ENCODE measurements at places on chromosomes 16 and 17.

DNA sequence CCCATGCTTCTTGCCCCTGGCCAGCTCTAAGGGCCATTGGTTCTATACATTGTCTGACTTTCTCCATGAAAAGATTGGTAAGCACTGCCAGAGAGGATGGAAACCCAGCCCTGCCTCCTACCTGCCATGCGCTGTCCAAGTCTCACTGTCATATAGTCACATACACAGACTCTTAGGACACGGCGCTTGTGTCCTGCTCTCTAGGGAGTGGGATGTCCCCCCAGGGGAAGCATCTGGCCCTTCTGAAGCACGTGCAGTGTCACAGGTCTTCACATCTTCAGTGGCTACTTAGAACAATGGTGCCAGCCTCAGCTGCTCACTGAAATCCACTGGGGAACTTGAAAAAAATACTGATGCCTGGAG lies 38.7 kb downstream of the MYO18A start:
- no peak for DNase-seq

DNA sequence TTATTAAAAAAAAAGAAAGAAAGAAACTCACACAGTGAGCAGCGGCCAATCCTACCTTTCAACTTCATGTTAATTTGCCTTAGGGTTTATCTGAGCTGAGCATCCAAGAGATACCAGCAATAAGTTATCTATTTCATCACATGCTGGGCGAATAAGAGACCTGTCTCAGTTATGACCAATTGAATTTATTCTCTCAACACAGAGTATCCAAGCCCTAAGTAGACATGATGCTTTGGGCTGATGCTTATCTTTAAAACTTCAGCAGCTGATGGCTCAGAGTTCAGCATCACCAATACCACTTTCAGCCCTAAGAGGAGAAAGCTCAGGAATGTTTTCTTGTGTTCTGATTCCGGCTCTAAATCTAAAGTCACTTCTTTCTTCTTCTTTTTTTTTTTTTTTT lies 489.0 kb upstream of the ZFHX3 start:
- no peak for DNase-seq

DNA sequence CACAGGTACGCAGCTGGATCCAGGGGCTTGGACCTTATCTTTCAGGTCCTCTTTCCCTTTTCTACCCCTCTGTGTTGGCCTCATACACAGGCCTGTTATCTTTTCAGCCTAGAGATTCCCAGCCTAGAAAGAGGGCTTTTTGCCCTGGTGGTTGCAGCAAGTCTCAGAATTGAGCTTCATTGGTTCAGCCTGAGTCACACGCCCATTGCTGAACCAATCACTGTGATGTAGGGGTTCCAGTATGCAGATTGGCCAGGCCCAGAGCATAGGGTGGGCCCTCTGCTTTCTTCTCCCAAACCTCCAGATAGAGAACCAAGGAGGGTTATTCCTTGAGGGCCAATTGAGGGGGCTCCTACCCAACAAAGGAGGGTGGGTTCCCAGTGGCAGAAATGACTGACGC lies 32.8 kb downstream of the GPT2 start:
- DNase-seq = peak; percentile 70

DNA sequence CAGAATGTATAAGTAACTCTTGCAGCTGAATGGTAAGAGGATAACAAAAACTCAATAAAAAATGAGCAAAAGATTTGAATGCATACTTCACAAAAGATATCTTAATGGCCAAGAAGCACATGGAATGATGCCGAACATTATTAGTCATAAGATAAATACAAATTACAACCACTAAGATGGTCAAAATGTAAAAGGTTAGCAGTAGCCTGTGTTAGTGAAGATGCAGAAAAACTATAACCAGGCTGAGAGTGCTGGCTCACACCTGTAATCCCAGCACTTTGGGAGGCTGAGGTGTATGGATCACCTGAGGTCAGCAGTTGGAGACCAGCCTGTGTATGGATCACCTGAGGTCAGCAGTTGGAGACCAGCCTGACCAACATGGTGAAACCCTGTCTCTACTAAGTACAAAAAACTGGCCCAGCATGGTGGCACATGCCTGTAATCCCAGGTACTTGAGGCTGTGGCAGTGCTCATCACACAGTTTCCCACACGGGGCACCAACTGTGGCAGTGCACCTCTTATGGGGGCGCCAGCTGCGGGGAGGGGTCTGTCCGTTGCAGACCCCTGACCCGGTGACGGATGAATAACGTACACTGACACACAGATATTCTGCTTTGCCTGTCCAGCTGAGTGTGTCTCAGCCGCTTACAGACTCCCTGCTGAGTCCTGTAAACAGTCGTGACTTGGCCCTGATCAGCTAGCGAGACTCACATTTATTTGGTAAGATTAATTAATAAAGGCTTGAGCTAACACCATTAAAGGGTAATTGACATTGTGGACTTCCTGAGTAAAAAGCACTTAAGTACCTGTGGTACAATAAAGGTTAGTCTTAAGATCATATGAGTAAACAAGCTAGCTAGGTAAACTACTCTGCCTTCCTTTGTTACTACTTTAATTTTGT lies 45.7 kb upstream of the FAM20A start:
- no peak for DNase-seq

DNA sequence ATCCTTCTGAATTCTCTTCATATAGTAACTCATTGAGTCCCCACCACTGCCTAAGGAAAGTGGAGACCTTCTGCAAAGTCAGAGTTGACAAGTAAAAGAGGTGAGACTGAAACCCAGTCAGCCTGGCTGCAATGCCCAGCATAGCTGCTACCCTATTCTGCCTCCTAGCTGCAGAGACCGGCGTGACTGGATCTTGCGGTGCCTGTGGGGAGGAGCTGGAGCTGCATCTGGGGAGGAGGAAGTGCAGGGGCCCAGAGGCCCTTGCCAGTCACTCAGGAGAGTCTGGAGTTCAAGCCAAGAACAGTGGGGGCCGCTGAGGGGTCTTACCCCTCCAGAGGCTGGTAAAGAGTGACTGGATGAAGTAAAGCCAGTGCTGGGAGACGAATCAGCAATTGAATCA lies 35.0 kb upstream of the ZNF423 start:
- peak; percentile 87 for DNase-seq

- no peak for DNase-seq
These were observed 557.7 kb downstream of the MAF start for GRCh38 chr16:79042886-79043285.

GRCh38 chr16:58509256-58510096 lies 5.8 kb upstream of the SETD6 start:
- no peak for DNase-seq

DNA sequence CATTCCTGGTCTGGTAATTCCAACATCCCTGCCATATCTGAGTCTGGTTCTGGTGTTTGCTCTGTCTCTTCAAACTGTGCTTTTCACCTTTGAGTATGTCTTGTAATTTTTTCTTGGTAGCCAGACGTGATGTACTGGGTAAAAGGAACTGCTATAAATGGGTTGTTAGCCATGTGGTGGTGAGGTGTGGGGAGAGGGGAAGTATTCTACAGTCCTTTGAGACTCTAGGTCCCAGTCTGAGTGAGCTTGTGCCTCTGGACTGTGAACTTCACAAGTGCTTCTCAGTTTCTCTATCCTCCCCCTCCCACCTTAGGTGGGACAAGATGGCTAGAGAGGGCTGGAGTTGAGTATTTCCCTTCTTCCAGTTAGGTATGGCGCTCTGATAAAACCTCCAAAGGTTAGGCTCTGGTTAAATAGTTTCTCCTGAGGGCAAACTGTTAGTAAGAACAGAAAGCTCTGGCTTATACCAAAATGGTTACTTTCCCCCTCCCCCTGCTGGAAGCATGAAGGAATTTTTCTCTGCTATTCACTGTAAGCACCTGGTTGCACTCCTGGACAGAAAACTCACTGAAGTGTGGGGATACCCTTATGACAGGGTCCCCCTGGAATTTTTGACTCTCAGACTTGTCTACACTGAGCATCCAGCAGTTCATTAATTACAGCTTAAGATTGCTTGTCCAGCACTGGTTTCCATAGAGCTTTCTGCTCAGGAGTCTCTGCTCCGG lies 87.8 kb downstream of the MARCHF10 start:
- no peak for DNase-seq

DNA sequence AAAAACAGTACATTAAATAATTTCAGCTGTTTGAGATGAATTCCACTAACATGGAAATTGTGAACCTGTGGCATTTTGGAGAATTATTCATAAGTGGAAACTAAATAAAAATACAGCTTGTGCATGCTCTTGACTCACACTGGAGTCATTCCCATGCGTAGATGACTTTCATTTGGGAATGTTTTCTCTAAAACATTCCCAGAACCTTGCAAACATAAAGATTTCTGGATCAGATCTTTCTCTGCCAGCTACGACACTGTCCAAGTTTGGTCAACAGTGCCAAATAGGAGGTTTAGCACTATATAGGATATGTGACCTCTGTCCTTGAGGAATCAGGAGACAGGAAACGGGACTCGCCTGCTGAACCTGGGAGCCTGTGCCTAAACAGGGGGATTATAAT lies 400.9 kb downstream of the SLC39A11 start:
- no peak for DNase-seq

GRCh38 chr17:62797959-62798358 lies 10.2 kb downstream of the MARCHF10 start:
- no peak for DNase-seq

- DNase-seq = peak; percentile 80
These were observed 4.1 kb downstream of the CSF3 start for GRCh38 chr17:40019140-40019991.

- peak; percentile 72 for DNase-seq
These were observed 27.0 kb upstream of the NTN1 start for GRCh38 chr17:8994319-8994718.

DNA sequence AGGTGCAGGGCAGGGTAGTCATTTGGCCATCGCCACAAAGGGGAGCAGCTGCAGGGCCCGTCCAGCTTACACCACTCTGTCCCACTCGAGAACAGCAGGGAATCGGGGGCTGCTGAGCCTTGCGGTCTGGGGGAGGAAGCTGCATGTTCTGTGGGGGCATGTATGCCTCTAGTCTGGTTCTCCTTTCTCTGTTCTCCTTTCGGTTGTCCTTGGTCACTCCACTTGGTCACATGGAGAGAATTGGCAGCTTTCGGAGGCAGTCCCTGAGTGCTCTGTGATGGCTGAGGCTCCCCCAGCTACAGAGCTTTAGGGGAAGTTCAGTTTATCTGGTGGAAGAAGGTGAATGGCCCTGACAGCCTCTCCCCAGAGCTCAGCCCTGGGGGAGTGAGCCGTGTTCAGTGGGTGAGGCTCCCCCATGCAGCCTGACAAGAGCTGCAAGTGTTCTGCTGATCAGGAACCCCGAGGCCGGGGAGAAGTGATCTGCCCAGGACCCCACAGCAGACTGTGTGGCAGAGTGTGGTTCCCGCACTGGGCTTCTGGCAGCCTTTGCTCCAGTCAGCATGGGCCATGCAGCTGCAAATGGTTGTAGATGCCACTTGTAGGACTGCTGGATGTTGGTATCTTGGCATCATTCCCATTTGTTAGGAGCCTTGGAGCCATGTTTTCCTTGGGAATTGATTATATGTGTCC lies 22.3 kb upstream of the SMPD3 start:
- DNase-seq = no peak

DNA sequence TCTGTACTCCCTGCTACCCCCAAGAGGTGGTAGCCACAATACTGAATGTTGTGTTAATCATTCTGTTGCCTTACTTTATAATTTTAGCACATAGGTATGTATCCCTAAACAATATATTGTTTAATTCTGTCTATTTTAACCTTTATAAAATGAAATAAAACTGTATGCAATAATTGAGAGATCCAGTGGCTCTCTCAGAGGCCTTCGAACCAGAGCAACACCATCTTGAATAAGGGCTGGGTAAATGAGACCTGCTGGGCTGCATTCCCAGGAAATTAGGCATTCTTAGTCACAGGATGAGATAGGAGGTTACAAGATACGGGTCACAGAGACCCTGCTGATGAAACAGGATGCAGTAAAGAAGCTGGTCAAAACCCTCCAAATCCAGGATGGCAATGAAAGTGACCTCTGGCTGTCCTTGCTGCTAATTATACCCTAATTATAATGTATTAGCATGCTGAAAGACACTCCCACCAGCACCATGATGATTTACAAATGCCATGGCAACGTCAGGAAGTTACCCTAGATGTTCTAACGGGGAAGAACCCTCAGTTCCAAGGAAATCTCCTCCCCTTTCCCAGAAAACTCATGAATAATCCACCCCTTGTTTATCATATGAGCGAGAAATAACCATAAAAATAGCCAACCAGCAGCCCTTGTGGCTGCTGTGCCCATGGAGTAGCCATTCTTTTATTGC lies 2.0 kb upstream of the CANT1 start:
- no peak for DNase-seq

DNA sequence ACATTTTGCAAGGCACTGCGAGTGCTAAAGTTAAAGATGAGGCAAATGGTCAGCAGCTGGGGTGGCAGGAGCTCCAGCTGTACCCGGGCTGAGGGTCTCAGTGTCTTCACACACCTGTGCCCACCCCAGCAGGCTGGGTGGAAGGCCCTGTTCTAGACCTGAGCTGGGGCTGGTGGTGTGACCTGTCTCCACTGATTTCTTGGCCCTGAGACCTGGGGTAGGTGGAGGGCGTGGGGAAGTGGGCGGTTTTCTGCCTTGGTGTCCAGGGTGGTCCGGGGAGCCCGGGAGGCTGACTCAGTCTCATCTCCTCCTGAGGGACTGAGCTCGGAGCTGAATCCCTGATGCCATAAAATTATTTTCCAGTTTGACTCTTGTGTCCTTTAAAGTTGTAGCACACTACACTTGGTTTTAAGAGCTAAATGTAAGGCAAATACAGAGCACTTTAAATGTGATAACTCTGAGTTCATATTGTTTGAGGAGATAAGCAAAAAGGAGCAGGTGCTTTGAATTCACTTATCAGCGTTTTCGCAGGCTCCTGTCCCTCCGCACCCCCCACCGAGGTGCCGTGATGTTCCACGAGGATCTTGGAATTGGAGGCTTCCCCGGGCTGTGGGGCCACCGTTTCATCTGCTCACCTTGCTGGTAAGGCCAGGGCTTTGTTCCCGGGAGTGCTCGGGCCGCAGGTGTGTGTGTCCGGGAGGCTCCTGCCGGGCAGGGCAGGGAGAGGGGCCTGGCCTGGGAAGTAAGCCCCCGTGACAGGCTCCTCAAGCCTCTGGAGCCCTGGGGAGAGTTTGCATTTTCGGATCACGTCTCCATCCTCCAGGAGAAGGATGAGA lies 117.0 kb downstream of the AATF start:
- peak; percentile 83 for DNase-seq

DNA sequence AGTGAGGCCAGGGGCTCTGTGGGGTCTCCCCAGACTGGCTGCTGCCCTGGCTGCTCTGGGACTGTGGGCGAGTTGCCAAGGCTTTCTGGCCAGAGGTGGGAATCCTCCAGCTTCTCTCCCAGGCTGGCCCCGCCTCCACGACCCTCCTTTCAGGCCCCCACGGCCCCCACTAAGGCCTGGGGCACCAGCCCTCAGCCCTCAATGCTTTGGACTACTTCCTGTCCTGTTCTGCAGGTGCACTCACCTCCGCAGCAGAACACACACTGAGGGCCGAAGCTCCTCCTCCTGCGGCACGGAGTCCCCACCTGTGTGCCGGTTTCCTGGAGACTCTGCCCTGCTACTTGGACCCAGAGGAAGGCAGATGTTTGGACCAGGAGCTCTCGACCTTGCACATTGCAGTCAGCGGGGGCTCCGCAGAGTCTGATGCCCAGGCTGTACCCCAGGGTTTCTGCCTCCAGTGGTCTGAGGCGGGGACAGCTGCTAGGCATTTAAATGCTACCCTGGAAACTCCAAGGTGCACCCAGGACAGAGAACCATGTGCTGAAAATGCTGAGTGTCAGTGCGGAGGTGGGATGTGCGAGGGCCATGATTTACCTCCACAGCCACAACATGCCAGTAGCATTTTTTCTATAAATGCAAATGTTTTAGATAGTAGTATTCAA lies 223.8 kb downstream of the IRF8 start:
- peak; percentile 72 for DNase-seq

- DNase-seq = no peak
These were observed 26.8 kb upstream of the ELAC2 start for GRCh38 chr17:13044572-13045065.
